Right ventricle myocardium inferior (tissue), 1 donor: ENCODE measurements at places on chromosomes 7 and 10. TPM values are rescaled to one million over a fixed set of nuclear protein-coding genes. Genes with fewer than 3 reads are reported as not detected.

DNA sequence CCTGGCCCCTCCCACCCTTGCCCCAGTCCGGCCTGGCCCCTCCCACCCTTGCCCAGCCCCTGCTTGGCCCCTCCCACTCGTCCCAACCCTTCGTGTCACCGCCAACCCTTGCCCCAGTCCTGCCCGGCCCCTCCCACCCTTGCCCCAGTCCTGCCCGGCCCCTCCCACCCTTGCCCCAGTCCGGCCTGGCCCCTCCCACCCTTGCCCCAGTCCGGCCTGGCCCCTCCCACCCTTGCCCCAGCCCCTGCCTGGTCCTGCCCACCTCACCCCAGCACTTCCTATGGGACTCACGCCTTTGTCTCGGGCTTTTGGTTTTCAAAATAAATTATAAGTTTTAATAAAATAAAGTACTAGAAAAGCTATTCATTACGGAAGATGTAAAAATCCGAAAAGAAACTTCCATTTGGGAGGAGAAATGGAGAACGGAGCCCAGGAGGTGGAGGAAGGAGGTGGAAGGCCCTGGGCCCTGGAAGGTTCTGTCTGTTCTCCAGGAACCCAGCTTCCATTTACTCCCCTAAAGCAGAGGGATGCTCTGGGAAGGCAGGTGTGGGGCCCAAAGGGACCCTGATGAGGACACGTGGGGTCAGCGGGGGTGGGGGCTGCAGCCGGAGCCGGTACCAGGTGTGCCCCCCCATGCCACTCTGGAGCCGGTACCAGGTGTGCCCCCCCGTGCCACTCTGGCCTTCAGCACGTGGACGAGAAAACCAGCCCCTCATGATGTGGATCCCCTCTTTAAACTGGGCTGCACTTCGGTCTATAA is 52.2 kb downstream of the PWWP2B start:
- no peak for DNase-seq

DNA sequence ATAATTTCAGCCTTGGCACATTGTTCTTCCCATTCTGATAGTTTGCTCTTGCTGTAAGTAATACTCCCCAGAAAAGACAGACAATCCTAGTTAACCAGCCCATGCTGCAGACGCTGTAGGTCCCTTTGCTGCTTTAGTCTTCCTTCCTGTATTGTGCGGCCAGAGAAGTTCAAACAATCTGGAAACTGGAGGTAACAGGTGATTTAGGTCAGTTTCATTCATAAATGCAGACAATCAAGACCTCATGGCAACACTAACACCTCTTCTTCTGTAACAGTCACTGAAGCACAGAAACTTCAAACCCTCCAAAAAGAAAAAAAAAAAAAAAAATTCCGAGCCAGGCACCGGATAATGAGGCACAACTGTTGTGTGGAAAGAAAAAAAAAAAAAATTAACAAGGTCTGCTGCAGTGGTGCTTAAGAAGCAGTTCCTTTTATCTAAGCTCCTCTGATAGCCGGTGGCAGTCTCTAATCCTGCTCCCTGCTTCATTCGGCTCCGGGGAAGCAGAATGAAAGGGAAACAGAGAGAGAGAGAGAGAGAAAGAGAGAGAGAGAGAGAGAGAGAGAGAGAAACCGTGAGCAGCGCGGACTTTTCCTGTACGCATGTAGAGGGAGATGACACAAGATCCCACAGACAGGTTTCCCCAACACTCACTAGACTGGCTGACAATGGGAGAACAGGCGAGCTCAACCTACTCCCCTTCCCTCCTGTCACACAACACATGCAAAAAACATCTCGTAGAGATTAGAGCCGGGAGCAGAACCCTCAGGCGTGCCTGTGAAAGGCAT is at the start of gene SEMA3A:
TSS of gene SEMA3A (minus strand) at position 306 of the 788 bp plus-strand sequence. CDS start at position 103, 203 bp downstream.
- no peak for DNase-seq

DNA sequence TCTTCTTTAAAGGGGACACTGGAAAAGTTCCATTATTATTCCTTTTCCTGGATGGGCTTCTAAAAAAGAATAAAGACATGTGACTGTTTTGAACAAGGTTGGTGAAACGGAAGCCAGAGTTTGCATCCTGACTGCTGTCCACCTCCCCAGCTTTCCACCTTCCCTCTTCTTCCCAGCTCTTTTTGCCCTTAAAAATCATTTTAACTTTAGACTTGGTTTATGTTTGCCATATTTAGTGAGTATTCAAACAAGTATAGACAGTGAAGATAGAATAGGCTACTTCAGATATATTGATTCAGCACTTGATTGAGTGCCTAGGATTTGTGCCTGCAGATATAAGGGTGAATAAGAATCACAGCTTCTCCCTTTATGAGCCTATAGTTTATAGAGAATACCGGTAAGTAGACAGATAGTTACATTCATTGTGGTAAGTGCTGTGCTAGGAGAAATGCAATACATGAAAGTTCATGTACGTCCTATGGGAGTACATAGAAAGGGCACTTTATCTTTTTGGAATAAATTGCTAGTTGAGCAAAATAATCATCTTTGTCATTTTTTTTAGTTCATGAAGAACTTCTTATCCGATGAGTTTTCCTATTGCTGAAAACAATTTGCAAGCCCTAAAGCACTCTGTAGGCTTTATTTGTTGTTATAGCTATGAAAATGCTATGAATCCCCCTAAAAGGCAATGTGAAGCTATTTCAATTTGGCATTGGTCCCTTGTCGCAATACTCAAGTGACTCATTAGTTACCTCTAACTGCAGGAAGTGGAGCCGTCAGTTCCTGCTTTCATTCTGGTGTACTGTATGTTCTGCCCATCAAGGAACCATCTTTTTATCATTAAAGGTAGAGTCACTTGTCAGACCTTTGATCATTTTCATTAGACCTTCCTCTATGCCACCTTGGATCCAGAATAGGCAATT is 57.2 kb upstream of the STRIP2 start:
- DNase-seq = no peak

GRCh38 chr7:149761307-149761706 is 12.1 kb downstream of the ZNF467 start:
- no peak for DNase-seq

- no peak for DNase-seq
Observed at GRCh38 chr10:25938405-25938804, 4.4 kb downstream of the MYO3A start.

DNA sequence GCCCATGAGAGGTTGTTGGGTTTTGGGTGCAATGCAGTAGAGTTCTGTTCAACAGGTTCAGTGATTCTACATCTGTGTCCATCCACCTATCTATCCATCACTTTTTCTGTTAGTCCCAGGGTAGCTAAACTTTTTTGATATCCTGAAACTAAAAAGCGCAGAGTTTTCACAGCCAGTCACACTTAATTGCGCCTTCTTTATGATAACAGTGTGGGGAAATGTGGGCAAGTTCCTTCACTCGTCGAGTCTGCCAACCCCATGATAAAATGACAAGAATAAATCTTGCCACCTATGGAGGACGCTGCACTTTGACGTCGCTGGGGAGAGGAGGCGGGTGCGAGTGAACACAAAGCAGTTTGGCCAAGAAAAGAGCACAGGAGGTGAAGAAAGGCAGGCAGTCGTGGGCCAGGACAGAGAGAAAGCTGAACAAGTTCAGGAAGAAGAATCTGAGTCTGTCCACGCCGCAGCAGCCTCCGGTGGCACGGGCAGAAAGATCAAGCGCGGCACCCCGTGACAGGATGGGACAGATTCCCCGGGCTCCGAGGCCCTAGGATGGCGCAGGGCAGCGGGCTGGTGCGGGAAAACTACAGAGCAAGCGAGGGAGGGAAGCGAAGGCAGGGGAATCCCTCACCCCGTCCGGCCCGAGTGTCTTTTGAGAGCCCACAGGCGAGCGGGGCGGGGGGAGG is 9.2 kb downstream of the SP8 start:
- DNase-seq = no peak

- no peak for DNase-seq
Observed at GRCh38 chr7:44147026-44147991, 6.2 kb upstream of the MYL7 start.

DNA sequence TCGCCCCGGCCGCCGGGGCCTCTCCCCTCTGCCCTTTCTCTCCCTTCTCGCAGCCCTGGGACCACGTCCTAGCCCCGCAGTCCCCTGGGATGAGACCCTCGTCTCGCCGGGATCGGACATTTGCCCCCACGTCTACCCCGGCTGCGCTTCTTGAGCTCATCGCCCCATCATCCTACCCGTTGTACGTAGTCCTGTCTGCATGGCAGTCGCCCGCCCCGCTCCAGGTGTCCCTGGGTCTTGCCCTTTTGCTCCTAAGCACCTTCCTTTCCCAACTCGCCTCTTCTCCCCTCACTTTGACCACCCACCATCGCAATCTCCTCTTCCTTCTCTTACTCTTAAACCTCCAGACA is 582 bp downstream of the TPST1 start:
- no peak for DNase-seq

GRCh38 chr10:48523212-48523819 is 81.6 kb downstream of the ARHGAP22 start:
- DNase-seq = no peak

DNA sequence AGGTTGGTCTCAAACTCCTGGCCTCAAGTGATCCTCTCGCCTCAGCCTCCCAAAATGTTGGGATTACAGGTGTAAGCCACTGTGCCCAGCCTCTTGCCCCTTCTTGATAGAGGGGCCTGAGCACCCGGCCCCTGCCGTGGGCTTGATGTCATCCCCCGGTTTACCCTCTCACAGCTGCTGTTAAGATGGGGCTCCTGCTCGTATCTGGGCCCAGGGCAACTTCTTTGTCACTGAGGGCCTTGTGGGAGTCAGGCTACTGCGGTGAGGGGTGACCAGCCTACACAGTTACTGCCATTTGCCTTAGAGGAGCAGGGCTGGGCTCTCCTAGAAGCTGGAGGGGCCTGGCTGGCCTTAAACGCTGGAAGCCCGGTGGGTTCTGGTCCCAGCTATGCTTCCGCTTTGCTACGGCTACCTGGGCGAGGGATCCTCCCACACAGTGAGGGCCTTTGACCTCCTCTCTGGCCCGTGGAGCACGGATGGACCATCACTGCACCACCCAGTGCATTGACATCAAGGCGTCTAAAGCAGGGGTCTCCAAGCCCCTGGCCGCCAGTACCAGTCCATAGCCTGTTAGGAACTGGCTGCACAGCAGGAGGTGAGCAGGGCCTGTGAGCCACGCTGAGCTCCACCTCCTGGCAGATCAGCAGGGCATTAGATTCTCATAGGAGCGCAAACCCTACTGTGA is 1.1 kb upstream of the TMEM130 start:
- peak; percentile 60 for DNase-seq

- DNase-seq = no peak
Observed at GRCh38 chr10:133247681-133248333, 10.2 kb downstream of the VENTX start.

- no peak for DNase-seq
Observed at GRCh38 chr7:76262683-76263402, 39.6 kb upstream of the HSPB1 start.

DNA sequence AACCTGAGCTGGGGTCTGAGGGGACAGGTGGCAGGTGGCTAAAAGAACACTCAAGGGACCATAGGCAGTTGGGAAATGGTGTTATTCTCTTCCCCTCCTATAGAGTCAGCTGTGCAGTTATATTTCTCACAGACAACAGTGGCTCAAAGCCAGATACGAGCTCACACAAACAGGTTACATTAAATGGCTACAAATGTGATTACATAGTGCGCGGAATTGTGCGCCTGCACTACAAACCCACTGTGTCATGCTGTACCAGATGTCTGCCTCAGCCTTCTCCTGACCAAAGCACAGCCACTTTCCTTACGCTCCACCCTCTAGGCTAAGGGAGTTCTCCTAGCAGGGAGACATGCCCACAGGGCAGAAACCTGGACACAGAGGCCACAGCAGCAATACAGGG is 387.2 kb downstream of the CNTNAP2 start:
- DNase-seq = no peak

- DNase-seq = no peak
Observed at GRCh38 chr10:88190540-88191235, 327.3 kb downstream of the PTEN start.

DNA sequence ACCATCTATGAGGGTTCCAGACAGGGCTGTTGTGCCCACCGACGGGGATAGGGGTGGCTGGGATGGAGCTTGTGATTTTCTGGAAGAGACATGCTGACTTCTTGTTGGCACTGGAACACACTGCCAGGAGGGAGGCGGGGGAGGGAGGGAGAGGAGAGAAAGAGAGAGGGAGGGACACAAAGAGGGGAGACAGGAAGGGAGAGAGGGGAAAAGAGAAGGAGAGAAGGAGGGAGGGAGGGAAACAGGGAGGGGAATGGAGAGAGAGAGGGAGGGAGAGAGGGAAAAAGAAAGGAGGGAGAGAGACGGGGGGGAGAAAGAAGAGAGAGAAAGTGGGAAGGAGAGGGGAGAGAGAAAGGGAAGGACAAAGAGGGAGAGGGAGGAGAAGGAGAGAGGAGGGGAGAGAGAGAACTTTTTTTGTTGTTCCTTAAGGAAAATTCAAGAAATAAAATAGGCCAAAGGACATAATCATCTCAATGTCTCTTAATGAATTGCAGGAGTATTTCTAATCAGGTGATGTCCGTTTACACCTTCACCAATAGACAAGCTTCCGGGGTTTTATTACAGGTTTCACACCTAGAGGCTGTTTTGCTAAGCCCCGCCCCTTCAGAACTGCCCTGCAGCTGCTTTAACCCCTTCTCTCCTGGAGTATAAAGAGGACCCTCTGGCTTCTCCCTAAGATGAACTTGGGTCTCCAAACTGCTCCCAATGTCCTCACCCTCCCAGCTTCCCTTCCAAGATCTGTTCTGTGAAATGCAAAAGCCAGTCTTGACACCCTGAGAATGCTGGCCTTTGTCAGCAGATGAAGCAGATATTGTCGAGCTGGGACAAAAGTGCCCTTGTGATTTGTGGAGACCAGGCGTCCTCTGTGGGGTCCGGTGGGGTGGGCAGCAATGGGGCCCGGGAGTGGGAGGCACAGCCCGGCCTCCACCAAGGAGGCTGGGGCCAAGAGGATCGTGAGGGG is 82.0 kb upstream of the GTF2IRD1 start:
- no peak for DNase-seq

DNA sequence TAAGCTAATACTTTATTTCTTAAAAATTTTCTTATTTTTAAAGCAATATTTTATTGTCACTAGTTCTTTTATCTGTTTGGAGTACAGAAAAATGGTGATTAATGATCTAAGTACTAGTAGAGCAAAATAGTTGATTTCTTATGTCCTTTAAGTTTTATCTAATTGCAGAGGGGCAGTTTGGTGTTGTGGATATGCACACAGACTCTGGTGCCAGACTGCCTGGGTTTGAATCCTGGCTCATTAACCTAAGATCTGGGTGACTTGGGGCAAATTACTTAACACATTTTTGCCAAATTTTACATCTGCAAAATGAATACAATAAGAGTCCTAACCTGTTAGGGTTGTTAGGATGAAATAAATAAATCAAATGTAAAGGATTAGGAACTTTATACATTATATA is 10.7 kb upstream of the PRPS1L1 start:
- DNase-seq = no peak

- no peak for DNase-seq
Observed at GRCh38 chr7:24405002-24405401, 121.0 kb downstream of the NPY start.

GRCh38 chr10:113302062-113302461 is 250.8 kb upstream of the HABP2 start:
- no peak for DNase-seq

GRCh38 chr10:77457721-77458120 is 179.9 kb downstream of the KCNMA1 start:
- DNase-seq = no peak

GRCh38 chr10:56633876-56634452 is 272.9 kb upstream of the ZWINT start:
- DNase-seq = no peak

Gene IFIT1B
- not detected for total RNA-seq

Gene NRCAM
- 0.30 TPM for total RNA-seq

Gene TACC2
- total RNA-seq = 341 TPM

Gene AUTS2
- 5.3 TPM for total RNA-seq

Gene PIK3CG
- 2.5 TPM for total RNA-seq

Gene ANKRD61
- not detected for total RNA-seq

Gene ZDHHC16
- total RNA-seq = 19.1 TPM

Gene IQUB
- total RNA-seq = 0.54 TPM

Gene PRPS1L1
- total RNA-seq = not detected

Gene KCND2
- not detected for total RNA-seq
